ENCODE measurements at places on chromosomes 12 and 14. TPM values are rescaled to one million over a fixed set of nuclear protein-coding genes. Genes with fewer than 3 reads are reported as not detected.

Gene RNF212B
- 0.50 TPM for total RNA-seq

Gene SDR9C7
- total RNA-seq, result 0.28 TPM

Gene ADAM21
- total RNA-seq, result 0.12 TPM

Gene HOXC11
- total RNA-seq, result not detected

Gene RAD52
- 30.6 TPM for total RNA-seq

GRCh38 chr12:117032593-117033381 lies 66.4 kb downstream of the TESC start:
- H3K4me3 ChIP-seq, result no peak overlapping the region
- H3K27me3 ChIP-seq, result no peaks in the 10 kb centered on the region
- no peaks in the 10 kb centered on the region for H3K36me3 ChIP-seq
- peaks cover 15% of the 10 kb centered on the region for H3K4me1 ChIP-seq
- peak; percentile 45 for DNase-seq
- no peak overlapping the region for H3K27ac ChIP-seq

DNA sequence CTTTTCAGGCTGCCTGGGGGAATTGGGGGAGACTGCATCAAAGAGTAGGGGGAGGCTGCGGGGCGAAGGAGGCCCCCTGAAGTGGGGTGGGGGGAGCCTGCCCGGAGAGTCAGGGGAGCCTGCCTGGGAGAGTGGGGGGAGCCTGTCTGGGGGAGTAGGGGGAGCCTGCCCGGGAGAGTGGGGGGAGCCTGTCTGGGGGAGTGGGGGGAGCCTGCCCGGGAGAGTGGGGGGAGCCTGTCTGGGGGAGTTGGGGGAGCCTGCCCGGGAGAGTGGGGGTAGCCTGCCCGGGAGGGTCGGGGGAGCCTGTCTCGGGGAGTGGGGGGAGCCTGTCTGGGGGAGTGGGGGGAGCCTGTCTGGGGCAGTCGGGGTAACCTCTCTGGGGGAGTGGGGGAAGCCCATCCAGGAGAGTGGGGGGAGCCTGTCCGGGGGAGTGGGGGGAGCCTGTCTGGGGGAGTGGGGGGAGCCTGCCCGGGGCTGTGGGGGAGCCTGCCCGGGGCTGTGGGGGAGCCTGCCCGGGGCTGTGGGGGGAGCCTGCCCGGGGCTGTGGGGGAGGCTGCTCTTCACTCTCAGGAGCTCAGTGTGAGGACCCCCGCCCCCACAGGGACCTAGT lies 6.5 kb upstream of the DEGS2 start:
- no peak overlapping the region for H3K27ac ChIP-seq
- H3K4me1 ChIP-seq, result peaks cover 10% of the 10 kb centered on the region
- no peak overlapping the region for H3K4me3 ChIP-seq
- no peaks in the 10 kb centered on the region for H3K36me3 ChIP-seq

DNA sequence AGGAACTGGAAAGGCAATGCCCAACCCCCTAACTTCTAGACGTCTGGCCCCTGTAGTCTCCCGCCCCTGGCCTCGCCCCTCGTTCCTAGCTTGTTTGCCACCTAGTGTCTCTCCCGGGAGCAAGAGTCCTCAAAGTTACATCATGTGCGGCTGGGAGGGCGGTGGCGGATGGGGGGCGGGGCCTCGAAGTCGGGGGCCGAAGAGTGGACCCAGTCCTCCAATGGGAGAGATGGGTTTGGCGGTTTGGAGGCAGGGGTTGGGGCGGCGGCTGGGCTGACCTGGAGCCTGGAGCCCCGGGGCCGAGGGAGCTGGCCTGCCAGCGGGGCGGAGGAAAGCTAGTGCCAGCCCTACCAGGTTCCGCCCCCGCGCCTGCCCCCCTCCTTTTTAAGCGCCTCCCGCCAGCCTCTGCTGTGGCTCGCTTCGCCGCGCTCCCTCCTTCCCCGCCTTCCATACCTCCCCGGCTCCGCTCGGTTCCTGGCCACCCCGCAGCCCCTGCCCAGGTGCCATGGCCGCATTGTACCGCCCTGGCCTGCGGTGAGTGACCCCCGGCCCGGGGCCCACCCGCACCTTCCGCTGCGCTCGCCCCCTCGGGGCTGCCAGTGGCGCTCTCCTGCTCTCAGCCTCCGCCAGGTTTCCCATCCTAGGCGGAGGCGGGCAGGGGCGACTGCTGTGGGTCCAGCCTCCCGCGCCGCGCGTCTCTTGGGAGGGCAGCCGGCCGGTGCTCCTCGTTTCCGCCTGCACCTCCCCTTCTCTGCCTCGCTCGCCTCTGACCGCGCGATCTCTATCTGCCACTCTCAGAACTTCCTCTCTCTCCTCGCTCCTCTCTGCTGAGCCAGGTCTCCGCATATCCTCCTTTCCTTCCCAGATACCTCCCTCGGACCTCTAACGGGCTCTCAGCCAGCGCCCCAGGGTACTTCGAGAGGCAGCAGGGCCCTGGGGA lies at the start of gene PCK2:
Gene PCK2, plus strand, starts transcription at position 411 of the 940 bp plus-strand sequence. Its CDS starts 95 bp downstream, at position 506.
- peaks cover 17% of the 10 kb centered on the region for H3K4me1 ChIP-seq
- H3K36me3 ChIP-seq, result no peaks in the 10 kb centered on the region
- no peaks in the 10 kb centered on the region for H3K27me3 ChIP-seq
- peak; percentile 95 for DNase-seq
- H3K4me3 ChIP-seq, result peak within 1 kb of the TSS; percentile 81
- H3K27ac ChIP-seq, result no peak within 1 kb of the TSS

GRCh38 chr14:51208982-51209381 lies 31.1 kb upstream of the TMX1 start:
- no peak overlapping the region for H3K27ac ChIP-seq
- no peaks in the 10 kb centered on the region for H3K36me3 ChIP-seq
- peaks cover 7% of the 10 kb centered on the region for H3K4me1 ChIP-seq
- no peaks in the 10 kb centered on the region for H3K27me3 ChIP-seq

GRCh38 chr14:90803249-90803648 lies 13.0 kb downstream of the TTC7B start:
- H3K36me3 ChIP-seq, result no peaks in the 10 kb centered on the region
- H3K4me1 ChIP-seq, result no peaks in the 10 kb centered on the region
- H3K27me3 ChIP-seq, result no peaks in the 10 kb centered on the region
- no peak overlapping the region for H3K4me3 ChIP-seq

DNA sequence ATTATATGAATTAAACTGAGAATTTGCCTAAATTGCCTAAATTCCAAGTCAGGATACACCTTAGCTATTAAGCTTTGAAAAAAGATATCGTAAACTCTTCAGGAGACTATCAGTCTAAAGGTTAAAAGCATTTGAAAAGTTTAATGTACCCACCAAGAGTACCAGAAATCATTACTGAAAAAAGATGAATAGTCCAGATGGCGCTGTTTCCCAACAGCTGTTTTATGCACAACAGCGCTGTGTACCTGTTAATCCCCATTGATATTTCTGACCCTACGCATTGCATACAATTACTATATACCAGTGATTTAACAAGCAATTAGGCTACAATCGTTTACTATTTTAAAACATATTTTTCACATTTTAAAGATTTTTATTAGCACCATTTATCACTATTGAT lies 185.0 kb downstream of the PLCZ1 start:
- peak; percentile 10 for DNase-seq
- no peaks in the 10 kb centered on the region for H3K27me3 ChIP-seq
- H3K4me1 ChIP-seq, result no peaks in the 10 kb centered on the region

DNA sequence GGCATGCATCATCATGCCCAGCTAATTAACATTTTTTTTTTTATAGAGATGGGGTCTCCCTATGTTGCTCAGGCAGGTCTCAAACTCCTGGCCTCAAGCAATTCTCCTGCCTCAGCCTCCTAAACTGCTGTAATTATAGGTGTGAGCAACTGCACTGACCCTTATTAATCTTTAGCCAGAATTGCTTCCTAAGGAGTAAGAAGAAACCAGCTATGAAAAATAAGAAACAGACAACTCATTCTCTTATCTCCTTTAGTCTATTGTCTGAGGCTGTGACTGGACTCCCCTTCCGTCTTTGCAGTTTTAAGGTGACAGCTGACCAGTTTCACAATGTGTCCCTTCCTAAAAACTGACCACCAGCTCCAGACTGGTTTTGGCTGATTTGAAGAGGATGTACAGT lies 52.4 kb downstream of the EMP1 start:
- no peak for DNase-seq
- no peak overlapping the region for H3K27ac ChIP-seq
- H3K4me3 ChIP-seq, result no peak overlapping the region
- H3K4me1 ChIP-seq, result no peaks in the 10 kb centered on the region

- no peaks in the 10 kb centered on the region for H3K36me3 ChIP-seq
- H3K4me1 ChIP-seq, result peaks cover 10% of the 10 kb centered on the region
- no peak overlapping the region for H3K4me3 ChIP-seq
- peaks cover 8% of the 10 kb centered on the region for H3K27me3 ChIP-seq
Measured at GRCh38 chr12:123946152-123946515, 26.5 kb downstream of the CCDC92 start.

GRCh38 chr14:24366413-24366720 lies 1.6 kb upstream of the NFATC4 start:
- H3K27me3 ChIP-seq, result peaks cover 25% of the 10 kb centered on the region
- peak overlapping the region; percentile 74 for H3K4me3 ChIP-seq

DNA sequence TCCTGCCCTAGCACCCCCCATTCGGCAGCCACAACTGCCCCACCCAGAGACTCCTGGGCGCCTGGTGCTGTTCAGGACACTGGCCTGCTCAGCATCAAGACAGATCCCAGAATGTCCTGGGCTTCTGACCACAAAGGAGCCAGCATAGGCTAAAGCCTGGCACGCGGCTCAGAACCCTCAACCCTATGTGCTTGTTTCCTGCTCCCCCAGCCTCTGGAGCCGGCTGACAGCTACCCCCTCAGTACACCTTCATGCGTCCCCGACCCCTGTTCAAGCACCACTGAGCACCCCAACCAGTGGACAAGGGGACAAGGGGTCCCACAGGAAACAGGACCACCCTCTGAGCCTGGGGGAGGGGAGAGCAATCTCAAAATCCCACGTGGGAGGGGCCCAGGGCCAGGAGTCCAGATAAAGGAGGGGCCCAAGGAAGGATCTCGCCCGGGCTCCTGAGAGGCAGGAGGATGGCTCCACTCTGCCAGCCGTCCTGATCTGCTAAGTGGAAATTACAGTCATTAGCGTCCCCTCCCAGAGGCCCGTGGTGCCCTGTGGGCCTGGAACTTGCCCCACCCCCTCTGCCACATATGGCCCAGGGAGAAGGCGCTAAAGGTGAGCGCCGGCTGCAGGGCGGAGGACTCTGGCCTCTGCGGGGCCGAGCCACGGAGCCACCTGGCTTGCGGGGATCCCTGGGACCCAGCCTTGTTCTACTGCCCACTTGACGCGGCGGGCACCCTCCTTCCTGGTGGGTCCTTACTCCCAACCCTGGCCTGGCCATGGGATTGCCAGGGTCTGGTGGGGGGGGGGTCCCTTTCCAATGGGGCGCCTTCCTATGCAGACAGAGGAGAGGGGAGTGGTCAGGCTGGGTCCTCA lies 27.2 kb upstream of the GPR132 start:
- no peaks in the 10 kb centered on the region for H3K36me3 ChIP-seq
- H3K4me1 ChIP-seq, result peaks cover 16% of the 10 kb centered on the region
- H3K27me3 ChIP-seq, result peaks cover 62% of the 10 kb centered on the region
- H3K4me3 ChIP-seq, result peak overlapping the region; percentile 82

DNA sequence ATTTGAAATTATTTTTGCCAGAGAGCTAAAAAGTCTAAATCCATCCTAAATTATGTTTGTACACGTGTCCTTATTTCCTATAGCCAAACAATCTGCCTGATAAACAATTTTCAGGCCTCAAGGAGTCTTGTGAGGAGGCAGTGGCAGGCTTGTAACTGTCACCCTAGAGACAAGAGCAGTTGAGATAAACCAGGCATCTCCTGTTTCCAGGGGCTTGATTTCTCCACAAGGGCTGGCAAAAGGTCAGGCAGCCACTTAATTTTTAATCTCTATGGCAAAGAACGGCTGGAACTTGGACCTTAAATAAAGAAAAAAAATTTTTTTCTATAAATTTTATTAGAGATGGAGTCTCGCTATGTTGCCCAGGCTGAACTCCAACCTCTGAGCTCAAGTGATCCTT lies 15.5 kb downstream of the PKP2 start:
- H3K27ac ChIP-seq, result no peak overlapping the region
- H3K4me1 ChIP-seq, result peaks cover 3% of the 10 kb centered on the region
- no peaks in the 10 kb centered on the region for H3K27me3 ChIP-seq
- H3K36me3 ChIP-seq, result no peaks in the 10 kb centered on the region
- DNase-seq, result no peak

Data from neural progenitor cell (in vitro differentiated cells).